ENCODE measurements at places on chromosomes 7 and 10.

- no peak for DNase-seq
Observed at GRCh38 chr7:4025694-4026615, 656.1 kb upstream of the FOXK1 start.

GRCh38 chr7:1062296-1063294 lies 18.2 kb downstream of the GPR146 start:
- no peak for DNase-seq

DNA sequence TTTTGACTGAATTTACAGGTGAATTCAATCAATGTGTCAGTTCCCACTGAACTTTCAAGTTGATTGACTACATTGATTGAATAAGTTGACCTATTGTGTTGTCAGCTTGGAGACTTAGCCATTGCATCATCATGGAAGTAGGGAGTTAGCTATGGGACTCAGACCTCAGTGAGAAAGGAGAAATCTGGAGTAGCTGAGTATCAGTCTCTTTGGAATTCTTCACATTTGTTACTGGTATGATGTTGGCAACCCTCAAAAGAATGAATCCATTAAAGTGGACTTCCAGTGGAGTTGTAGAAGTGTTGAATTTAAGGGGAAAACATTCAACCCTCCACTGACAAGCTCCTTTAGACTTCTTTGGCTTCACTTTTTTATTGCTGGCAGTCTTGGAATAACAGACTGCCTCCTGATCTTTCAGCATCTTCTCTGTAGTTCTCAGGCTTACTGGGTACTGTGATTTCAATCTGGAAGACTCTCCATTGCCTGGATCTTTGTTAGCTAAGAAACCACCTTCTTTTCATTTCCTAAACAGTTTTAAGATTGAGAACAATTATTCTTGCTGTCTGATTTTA lies 160.3 kb upstream of the NRP1 start:
- DNase-seq = no peak

- DNase-seq = no peak
Observed at GRCh38 chr10:77960829-77961329, 34.3 kb upstream of the DLG5 start.

- no peak for DNase-seq
Observed at GRCh38 chr7:113263749-113264148, 145.4 kb upstream of the SMIM30 start.

GRCh38 chr7:4738711-4739527 lies 36.5 kb upstream of the AP5Z1 start:
- DNase-seq = peak; percentile 85

DNA sequence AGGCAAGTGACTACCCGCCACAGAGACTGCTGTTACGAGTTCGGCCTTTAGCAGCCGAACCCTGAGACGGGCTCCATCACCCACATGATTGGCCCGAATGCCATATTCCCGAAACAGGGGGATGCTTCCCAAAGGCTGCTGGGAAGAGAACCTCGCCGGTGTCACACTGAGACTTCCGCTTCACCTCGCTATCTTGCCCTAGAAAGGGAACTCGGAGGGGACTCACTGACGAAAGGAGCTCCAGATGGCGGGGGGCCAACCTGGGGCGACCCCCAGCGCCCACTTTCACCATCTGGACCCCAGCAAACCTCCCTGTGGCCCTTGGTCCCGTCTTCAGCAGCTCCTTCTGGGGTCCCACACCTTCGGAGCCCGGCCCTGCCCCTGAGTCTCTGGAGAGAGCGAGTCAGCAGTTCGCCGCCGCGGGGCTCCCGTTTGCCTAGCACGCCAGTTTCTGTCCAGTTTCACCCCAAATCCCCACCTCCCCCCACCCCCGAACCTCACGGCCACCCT lies 529 bp downstream of the HPS1 start:
- peak; percentile 56 for DNase-seq

- DNase-seq = no peak
Observed at GRCh38 chr10:1094112-1095057, 38.2 kb downstream of the WDR37 start.

DNA sequence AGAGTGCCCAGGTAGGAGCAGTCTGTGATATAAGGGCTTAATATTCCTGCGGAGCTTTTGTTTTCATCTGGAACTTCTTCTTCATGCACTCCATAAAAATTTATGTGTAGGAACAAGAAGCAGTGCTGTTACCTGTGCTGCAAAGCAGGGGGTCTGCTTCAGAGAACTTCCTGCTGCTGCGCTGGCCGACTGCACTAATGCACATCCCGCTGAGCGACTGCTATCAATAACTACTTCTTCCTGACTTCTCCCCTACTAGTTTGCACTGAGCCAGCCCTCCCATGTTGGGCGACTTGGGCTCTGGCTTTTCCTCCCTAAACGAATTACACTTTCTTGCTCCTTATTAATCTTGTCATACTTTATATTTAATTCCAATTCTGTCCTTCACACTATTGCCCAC lies 150.3 kb downstream of the NEBL start:
- no peak for DNase-seq

DNA sequence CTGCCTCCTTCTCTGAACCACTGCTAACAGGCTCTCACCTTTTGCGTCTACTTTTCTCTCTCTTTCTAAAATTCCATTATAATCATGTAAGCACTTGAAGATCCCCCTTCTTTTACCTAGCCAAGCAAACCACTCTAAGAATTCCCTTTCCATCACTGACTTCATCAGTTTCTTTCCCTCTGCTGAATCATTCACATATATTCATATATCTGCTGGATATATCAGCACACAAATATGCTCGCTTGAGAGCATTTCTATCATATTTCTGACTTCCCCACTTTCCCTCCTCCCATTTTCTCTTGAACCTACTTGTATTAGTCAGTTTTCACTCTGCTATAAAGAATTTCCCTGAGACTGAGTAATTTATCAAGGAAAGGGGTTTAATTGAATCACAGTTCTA lies 84.2 kb upstream of the LRRN3 start:
- peak; percentile 52 for DNase-seq

DNA sequence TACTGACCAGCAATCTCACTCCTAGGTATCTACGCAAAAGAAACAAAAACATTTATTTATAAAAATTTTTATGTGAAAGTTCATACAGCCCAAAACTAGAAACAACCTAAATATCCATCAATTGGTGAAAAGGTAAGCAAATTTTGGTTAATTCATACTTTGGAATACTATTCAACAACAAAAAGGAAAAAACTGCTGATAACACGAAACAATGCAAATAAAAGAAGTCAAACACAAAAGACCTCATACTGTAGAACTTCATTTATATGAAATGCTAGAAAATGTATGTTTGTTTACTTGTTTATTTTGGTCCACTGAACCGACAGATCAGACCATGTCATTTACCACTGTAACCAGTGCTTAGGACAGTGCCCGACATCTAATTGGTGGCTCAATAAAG lies 60.3 kb downstream of the USP6NL start:
- DNase-seq = no peak

DNA sequence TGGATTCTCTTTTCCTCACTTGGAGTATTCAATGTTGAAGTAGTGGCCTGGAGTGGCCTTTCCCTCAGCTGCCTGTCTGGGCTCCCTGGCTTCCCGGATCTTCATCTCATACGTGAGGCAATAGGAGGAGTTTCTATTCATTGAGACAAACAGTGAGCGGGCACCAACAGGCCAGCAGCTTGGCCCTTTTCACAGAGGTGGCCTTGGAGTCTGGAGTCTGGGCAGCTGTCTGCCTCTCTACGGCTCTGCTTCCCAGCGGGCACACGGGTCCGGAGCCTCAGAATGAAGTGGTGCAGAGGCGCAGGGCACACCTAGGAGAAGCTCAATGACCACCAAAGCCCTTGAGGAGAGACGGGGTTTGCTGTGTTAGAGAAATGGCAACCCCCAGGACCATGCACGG lies 169.4 kb downstream of the CCDC3 start:
- no peak for DNase-seq

GRCh38 chr10:97895915-97896314 lies 46.3 kb downstream of the GOLGA7B start:
- DNase-seq = no peak

DNA sequence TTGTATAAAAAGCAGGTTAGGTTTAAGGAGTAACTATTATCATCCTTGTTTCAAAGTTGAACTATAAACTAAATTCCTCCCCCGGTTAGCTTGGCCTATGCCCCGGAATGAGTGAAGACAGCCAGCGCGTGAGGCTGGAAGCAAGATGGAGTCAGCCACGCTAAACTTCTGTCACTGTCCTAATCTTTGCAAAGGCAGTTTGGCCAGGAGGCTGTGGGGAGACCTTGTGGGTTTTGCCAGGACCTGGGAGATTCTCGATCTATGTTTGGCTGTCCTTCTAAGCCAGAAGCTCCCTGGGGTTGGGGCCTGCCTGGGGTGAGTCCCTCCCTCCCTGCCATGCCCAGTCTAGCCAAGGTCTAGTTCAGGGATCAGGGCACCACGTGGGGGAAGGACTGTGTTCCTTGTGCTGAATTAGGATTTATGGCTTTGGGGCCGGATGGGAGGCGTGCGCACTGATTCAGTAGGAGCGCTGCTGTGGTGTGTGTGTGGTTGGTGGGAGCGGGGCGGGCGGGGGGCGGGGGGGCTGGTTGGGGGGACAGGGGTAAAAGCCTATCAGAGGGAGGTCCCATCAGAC lies 871 bp upstream of the GTF2IRD1 start:
- DNase-seq = no peak

GRCh38 chr7:84492098-84493034 lies 297.8 kb upstream of the SEMA3A start:
- no peak for DNase-seq

DNA sequence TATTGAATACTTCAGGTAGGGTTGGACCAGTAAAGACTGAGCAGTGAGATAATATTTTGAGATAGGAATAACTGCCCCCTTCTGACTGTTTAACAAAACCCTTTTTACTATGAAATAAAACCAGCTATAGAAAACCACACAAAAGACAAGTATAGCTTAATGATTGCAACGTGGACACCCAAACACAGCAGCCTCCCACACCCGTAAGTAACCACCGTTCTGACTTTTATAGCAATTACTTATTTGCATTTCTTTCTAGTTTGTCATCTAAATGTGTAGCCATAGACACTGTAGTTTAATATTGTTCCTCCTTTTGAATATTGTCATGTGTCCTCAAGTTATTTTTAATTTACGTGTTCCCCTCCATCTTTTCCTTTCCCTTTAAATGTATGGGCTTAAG lies 42.9 kb upstream of the SYPL1 start:
- DNase-seq = no peak

GRCh38 chr7:24059775-24060174 lies 224.2 kb upstream of the NPY start:
- DNase-seq = no peak

DNA sequence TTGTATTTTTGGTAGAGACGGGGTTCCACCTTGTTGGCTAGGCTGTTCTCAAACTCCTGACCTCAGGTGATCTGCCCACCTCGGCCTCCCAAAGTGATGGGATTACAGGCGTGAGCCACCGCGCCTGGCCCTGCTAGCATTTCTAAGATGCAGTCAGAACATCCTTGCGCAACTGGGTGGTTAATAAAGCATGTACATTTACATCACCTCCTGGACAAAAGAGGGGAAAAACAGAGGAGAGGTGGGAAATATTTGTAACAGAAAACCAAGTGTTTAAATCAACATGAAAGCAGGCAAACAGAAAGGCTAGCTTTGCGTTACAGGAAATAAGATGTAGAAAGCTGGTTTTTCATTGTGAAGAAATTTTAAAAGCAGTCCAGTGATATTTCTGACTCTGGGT lies 220.9 kb upstream of the KMT2E start:
- no peak for DNase-seq

- no peak for DNase-seq
Observed at GRCh38 chr7:156376317-156376716, 264.3 kb upstream of the RNF32 start.

GRCh38 chr10:86710987-86711512 lies 42.7 kb downstream of the LDB3 start:
- DNase-seq = peak; percentile 98

- peak; percentile 50 for DNase-seq
Observed at GRCh38 chr10:66187053-66187733, 738.6 kb upstream of the LRRTM3 start.

GRCh38 chr10:124732931-124733570 lies 11.1 kb downstream of the FAM53B start:
- peak; percentile 61 for DNase-seq

- DNase-seq = no peak
Observed at GRCh38 chr10:71816936-71817618, 34.0 kb downstream of the PSAP start.

- no peak for DNase-seq
Observed at GRCh38 chr7:38905056-38905759, 3.8 kb downstream of the VPS41 start.

DNA sequence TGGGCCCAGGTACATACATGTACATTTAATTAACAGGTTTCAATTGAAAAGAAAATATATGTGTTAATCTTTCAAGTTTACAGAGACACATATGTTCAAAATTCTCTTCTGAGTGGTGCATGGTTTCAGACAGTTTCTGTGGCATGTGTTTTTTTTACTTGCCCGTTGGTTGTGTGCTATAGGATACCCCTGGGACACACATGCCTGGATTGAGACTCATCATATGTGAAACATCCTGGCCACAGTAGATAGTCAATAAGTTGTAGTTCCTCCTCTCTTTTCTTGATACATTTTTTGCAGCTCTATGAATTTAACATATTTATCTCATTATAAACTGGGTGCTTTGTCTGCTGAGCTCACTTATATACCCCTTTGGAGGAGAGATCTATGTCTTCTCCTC lies 207.8 kb upstream of the CTBP2 start:
- DNase-seq = no peak

GRCh38 chr10:27019827-27020226 lies 80.5 kb downstream of the ANKRD26 start:
- DNase-seq = peak; percentile 41

GRCh38 chr10:100746784-100747455 lies 1.5 kb downstream of the PAX2 start:
- DNase-seq = no peak

DNA sequence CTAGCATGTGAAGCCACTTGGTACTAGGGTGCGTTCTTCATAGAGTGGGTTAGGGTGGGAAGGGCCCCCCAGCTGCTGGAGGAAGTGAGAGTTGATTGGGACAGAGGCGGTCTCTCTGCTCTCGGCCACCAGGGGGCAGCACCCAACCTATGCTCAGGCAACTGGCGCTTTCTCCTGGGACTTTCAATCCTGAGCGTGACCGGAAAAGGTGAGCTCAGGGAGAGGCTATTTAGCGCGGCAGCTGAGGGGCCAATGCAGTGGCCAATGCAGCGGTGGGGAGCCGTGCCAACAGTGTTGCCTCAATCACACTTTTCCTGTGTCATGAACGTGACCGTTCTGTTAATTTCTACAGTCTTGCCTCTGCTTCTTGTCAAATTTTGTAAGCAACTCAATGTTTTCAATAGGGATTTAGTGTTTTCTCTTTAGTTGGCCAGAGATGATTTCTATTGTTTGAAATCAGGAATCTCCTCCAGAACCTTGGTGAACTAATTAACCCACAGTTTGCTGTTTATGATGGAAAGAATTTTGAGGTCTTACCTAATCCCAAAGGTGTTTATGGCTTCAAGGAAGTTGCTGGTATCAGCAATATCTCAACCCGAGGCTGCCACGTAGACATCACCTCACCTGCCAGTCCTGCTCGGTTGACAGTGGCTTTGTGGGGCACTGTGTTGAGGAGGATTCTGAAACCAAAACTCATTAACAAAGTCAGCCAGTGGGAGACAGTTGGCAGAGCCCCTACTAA lies 67.9 kb upstream of the PDZD8 start:
- DNase-seq = peak; percentile 91

- DNase-seq = no peak
Observed at GRCh38 chr7:141949021-141949420, 2.2 kb upstream of the CLEC5A start.

Measured in astrocyte of the hippocampus (primary cell).